ENCODE measurements at places on chromosomes 11 and 22. TPM values are rescaled to one million over a fixed set of nuclear protein-coding genes. Genes with fewer than 3 reads are reported as not detected.

PPME1 gene
- 35.4 TPM for total RNA-seq

TBX1 gene
- 3.0 TPM for total RNA-seq

- DNase-seq, result no peak
Measured at GRCh38 chr11:72653649-72654048, 20.6 kb downstream of the PDE2A start.

DNA sequence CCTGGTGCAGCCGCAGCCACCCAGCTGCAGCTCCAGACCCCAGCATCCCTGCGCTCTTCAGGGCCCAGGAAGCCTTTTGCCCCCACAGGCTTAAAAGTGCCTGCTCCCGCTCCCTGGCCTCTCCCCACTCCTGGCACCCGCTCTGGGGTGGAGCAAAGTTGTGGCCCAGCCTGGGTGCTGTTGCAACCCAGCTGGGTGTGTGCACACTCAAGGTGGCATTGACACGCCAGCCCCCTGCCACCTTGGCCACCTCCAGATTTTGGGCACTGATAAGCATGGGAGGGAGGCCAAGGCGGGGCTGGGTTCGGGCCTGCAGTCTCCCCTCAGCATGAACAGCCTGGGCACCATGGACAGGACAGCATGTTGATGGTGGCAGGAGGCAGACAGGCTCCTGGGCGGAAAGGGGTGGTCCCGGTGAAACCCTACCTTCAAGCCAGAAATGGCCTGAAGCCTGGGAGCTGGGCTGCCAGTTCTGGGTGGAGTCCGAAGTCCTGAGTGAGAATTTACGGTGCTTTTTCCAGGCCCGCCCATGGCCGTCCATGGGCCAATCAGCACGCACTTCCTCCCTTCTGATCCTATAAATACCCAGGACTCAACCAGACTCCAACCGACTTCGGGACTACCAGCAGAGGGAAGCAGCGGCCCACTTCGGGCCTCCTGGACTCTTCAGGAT, 23.6 kb upstream of the RNASEH2C start:
- no peak for DNase-seq

- no peak for DNase-seq
Measured at GRCh38 chr22:21593406-21594232, 26.1 kb downstream of the UBE2L3 start.

DNA sequence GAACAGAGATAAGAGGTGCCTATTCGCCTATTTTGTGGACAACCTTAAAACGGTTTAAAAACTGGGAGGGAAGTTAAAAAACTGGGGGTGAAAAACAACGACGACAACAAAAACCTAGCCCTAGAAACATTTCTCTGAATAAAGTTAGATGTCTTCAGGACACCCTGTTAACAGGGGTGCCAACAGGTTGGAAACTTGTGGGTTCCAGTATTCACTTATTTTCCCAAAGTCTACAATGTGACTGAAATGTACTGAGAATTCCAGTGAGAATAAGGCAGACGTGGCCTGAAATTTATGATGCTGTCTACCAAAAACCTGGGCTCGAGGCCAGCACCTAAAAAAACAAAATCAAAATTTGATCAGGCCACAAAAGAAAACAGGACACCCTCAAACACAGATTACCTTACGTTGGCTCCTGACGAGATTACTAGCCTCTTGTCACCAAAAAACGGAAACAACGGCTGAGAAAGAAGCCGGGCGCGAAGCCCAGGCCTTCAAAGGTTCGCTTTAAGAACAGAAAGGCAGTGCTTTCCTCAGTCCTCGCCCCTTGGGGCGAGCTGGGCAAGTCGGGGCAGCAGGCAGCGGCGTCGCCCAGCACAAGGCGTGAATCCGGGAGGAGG, 906 bp downstream of the CCDC90B start:
- no peak for DNase-seq

- no peak for DNase-seq
Measured at GRCh38 chr22:40482391-40482790, 112.0 kb downstream of the SGSM3 start.

DNA sequence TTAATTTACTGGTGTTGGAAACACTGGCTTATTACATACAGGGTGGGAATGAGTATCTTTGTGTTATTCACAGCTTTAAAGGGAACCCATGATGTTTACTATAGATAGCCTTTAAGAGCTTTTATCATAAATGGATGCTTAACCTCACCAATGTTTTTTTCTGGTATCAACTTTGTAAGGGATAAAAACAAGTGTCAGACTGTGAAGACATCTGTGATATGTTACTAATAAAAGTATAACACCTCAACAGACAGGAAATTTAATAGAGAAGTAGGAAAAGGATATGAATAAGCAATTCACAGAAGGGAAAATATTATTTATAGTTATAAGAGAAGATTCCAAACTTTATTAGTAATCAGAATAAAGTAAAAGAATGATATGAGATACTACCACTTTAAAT, 46.3 kb downstream of the ACAT1 start:
- DNase-seq, result no peak

DNA sequence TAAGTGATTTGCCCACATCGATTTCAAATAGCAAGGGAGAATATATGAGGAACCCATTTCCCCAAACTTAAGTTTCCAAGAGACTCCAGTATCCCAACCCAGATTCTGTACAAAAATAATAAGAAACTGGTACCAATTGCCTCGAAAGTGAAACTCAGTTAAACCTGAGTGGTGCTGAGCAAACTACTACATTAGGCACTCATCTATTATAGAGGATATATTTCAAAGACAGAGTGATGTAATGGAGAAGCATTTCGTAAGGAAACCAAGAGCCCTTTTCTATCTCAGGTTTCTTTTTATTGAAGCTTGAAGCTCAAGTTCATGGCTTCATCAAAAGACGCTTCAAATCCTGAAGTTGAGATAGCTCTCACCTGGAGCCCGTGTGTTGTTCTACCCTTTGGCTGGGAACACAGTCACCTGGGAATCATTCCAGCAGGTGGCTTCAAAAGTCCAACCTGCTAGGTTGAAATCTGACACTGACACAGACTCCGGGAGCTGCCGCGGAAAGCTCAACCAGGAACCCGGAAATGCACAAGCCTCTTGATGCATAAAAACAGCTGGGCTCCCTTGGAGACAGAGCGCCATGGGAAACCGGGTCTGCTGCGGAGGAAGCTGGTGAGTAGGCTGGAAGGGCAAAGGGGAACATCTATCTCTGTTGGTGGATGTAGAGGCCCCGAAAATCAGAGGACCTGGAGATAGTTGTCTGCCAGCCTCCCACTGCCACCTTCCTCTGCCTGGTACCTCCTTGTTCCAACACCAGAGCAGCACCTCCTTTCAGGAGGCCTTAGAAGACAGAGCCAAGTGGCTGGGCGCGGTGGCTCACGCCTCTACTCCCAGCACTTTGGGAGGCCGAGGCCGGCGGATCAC, at the start of gene C11orf52:
Gene C11orf52 (plus strand): TSS at position 524 of the 867 bp plus-strand sequence. CDS start 60 bp downstream, at position 584.
- no peak for DNase-seq

GRCh38 chr11:2249189-2249916, 21.0 kb downstream of the ASCL2 start:
- DNase-seq, result no peak

DNA sequence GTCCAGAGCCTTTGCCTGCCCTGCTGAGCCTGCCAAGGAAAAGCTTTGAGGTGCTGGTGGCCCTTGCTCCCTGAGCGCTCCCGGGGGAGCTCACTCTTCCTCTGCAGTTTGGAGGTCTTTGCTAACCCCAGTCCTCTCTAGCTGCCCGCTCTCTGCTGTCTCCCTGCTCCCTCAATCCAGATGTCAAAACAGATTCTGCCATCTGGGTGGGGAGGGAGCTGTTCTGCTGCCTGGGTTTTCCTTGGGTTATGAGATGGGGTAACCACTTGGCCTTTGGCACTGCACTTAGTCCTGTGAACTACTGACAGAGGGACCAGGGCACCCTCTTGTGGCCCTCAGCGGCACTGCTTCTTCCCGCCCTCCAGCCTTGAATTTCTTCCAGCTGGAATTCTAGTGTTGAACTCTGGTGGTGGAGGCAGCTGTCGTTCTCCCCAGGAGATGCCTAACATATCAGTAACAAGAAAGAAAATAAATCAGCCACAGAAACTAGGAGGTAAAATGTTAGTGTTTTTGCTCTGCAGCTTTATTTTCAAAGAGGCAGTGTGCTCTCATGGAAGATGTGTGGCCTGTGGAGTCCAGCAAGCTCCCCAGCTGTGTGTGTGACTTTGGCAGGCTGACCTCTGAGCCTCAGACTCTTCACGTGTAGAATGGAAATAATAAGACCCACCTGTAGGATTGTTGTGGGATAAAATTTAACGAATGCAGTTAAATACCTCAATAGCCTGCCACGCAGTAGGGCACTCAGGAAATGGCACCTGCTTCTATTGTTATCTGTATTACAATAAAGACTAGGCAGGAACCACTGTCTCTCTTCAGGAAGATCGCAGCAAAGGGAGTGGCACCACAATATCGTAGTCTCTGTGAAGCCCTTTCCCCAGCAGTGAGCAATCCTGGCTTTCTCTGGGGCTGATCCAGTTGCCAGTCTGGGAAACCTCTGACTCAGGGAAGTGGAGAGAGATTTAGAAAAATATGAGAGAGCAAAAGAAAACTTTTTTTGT, 23.4 kb downstream of the ARFGAP2 start:
- no peak for DNase-seq

DNA sequence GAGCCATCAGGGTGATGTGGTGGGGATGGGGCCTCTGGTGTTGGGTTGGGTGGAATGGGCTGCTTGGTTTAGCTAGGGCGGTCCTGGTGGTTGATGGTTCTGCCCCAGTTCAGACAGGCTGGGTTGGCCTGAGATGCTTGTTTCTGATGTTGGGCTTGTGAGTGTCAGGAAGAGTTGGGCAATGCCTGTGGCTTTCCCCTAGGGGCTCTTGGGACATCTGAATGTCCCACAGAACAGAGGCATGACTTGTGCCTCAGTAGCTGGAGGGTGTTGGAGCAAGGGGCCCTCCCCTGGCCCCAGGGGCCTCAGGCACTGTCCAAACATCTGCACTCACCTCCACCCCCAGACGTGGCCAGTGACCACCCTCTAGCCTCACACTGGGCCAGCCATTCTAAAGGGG, 14.0 kb upstream of the CTSD start:
- DNase-seq, result peak; percentile 43
